Cardiac fibroblast (primary cell): ENCODE measurements at places on chromosomes 5 and 9.

DNA sequence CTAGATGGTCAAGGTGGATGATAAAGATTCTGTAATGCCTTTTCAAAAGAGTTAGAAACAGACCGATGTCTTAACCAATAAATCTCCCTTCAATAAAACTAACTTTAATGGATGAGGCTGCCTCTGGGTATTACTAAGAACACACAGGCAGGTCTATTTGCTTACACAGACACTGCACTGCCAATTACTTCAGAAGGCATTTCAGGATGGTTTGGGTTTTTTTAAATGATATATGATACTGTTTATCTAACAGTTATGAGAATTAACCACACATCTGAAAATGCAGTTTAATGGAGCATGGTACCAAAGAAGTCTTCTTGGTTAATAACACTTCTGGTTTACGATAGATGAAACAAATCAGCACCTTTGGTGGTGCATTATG, 367.9 kb upstream of the GRAMD2B start:
- no peak for DNase-seq

DNA sequence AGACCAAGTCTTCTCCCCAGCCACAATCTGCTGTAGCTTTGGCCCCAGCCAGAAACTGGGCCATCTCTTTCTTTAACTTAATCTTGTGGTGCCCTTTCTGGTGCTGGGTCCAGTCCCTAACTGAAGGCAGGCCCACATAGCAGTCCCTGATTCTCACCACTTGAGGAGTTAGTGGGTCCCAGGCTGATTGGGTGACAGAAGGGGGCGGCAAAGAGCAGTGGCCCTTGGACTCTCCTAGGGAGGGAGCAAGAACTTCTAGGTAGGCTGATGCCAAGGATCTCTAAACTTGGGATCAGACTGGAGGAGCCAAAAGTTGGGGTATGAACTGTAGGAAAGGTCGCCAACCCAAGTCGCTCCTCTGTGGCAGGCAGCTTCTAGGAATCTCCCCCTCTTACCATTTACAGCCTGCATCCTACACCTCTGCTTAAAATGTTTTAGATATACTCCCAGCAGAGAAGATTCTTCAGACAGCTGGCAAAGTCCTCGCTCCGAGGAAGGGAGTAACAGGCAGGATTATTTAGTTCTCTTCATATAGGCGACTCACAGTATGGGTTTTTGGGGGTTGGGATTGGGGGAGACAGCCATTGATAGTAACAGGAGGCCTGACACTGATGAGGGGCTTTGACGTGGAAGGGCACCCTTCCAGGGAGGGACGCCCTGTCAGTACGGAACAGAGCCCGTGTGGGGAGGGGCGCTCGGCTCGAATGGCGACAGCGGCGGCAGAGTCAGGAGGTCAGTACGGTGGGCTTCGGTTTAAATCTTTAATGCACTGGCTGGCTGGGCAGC, 2.0 kb upstream of the CCL27 start:
- peak; percentile 80 for DNase-seq

GRCh38 chr5:60820593-60821487, 23.2 kb downstream of the ELOVL7 start:
- no peak for DNase-seq

DNA sequence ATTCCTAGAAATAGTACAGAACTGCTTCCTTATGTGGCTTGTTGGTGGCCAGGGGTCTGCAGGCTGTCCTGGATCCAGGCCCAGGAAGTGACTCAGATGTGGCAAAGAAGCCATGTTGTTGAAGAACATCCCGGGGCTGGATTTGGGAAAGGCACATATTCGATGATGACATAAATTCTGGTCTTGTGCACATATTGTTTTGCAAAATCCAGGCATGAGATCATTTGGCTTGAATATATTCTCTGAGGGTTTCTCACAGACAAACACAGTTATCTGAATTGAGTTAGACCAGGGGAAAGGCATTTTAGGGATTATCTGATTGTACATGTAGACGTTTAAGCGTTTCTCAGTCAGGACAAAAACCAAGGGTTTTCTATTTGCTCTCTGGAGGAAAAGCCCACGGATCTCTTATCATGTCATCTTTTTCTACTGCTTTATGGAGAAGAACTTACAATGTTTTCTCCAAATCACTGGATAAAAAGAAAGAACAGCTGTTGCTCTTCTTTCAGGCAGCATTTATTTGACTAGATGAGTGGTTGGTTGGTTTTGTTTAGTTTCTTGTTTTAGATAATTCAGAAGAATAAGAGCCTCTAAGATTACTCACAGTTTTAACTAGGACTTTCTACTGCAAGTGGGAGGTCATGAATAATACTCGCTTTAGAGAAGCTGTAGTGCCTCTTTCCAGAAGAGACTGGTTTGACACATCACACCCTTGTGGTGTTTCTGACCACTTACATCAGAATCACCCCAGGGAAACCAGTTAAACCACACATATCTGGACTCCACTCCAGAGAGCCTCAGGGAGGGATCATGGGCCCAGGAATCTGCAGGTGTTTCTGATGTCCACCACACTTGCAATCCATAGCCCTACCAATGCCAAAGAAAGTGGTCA, 29.5 kb upstream of the LHFPL2 start:
- DNase-seq: peak; percentile 97

- DNase-seq: no peak
These were observed 69.7 kb downstream of the MACROH2A1 start for GRCh38 chr5:135329066-135329912.

GRCh38 chr5:124935065-124935464, 188.6 kb upstream of the ZNF608 start:
- DNase-seq: no peak

- DNase-seq: no peak
These were observed 566.6 kb downstream of the ZNF608 start for GRCh38 chr5:124179819-124180218.

DNA sequence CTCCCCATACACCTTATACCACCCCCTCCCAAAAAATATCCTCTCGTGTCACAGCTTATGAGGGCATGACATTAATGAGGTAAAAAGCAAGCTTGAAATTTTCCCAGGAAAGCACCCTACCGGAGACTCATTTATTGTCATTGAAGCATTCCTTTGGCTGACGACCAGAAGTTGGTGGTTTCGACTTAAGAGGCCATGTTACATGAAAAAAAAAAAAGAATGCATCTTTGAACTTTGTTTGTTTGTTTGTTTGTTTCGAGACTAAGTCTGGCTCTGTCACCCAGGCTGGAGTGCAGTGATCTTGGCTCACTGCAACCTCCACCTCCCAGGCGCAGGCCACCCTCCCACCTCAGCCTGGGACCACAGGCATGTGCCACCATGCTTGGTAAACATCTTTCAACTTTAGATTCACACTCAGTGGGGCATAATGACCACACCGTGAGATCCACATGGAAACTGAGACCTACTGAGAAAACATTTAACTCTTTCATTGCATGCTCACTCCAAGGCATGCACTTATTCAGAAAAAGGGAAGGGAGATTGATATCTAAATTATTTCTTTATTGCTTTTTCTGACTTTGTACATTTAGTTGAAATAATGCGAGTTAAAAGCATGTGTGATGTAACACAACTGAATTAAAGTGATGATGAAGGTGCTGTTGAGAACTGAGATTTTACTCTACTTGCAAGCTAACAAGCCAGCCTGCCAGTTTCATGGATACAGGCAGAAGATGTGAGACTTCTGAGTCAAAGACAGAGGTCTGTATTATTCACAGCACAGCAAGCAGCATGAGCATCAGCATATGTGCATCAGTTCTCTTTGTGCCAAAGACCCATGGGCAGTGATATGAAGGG, 5.1 kb upstream of the RAB14 start:
- peak; percentile 44 for DNase-seq

DNA sequence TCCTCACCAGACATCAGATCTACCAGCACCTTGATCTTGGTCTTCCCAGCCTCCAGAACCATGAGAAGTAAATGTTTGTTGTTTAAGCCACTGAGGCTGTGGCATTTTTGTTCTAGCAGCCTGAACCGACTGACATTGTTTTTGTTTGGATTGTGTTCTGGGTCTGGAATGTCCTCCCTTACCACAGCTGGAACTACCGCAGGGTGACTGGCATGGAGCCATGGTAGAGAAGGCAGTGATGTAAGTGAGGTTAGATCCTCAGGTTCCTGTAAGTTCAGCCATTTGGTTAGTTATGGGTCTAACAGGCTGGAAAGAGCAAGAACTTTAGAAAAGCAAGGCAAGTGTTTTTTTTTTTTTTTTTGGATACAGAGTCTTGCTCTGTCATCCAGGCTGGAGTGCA, 209.3 kb downstream of the DAB2IP start:
- DNase-seq: peak; percentile 90

- DNase-seq: no peak
These were observed 42.3 kb downstream of the SH3RF2 start for GRCh38 chr5:145978708-145979107.

- no peak for DNase-seq
These were observed 10.6 kb upstream of the SLC25A48 start for GRCh38 chr5:135823881-135824280.

DNA sequence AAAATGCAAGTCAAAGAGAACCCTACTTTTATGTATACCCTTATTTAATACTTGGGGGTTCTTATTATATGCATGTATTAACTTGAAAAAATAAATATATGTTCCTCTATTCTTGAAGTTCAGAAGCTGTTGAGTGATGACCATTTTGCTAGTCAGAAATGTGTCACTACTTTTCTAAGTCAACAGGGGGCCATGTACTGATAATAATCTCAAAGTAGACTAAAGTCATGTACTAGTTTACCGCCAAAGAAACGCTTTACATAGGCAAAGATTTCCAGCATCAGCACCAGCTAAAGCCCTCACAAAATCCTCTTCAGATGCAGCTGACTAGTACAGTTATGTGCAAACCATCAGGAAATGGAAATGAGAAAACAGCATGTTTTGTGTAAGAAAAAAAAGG, 5.7 kb upstream of the BHMT start:
- DNase-seq: no peak

GRCh38 chr9:115469841-115470240, 351.9 kb upstream of the TNC start:
- no peak for DNase-seq

DNA sequence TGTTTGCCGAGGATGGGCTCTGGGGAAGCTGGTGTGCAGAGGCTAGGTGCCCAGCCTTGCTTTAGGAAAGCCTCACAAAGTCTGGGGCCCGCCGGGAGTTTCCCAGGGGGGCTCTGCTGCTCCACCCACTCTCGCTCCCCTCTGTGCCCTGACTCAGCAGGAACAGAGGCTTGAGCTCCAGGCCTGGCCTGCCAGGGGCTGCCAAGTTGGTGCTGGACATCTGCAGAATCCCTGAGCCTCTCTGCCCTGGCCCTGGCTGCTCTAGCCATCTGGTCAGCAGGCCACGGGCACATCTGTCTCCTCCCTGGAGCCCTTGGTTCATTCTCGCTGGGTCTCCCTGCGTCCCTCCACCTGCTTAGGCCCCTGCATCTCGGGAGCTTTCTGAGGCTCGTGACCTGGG, 647 bp upstream of the ADAMTSL2 start:
- peak; percentile 33 for DNase-seq

GRCh38 chr5:73229271-73229670, 56.3 kb downstream of the TMEM174 start:
- DNase-seq: peak; percentile 5

DNA sequence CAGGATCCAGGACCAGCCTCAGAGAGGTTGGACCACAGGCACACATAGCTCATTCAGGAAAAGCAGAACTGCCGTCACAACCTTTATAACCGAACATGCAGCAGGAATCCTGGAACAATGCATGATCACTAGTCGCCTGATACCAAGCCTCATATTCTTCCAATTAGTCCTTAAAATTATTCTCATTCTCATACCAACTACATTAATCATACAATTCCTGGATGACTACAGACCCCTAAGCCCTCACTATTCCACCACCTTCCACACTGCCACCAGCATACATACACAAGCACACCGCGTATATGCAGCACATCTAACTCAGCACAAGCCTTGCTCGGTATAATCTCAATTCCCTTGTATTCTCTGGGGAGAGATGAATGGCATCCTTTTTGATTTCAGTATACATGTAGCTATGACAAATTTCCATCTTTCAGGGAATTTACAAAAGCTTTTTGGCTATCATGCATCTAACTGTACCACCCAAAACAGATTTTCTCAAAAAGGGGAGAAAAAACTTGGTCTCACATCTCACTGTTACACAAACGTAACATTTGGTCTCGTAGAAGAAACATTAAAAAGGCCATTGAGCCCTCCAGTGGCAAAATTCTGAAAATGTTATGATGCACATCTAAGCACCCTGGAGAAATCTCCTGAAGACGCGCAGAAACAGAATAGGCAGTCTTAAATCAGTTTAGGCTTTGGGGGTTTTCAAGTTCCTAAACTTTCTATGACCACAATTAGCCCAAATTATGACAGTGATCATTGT, 46.2 kb downstream of the MCTP1 start:
- peak; percentile 12 for DNase-seq

DNA sequence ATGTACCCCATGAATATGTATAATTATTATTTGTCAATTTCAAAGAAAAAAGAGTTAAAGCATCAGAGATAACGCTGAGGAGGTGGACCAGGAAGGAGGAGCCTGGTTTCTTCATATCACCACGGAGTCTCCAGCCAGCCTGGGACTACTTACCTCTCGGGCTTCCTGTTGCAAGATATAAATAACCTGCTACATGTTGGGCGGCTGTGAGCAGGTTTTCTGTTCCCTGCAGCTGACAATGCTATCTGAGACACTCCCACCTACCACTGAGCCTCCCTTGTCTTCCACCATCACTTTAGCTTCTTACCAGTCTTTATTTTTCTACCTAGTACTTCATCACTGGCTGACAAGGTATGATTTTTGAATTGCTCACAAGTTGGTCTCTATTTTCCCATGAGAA, 102.7 kb upstream of the CPEB4 start:
- DNase-seq: no peak

GRCh38 chr5:172533058-172533398, 78.7 kb upstream of the SH3PXD2B start:
- no peak for DNase-seq

GRCh38 chr5:103487822-103488493, 74.6 kb downstream of the NUDT12 start:
- DNase-seq: no peak
